Stimulated activated CD4-positive, alpha-beta T cell treated with anti-CD3 and anti-CD28 coated beads, Interleukin-12 subunit alpha, Interleukin-12 subunit beta, amount 100 ng/mL, for 24 hours (primary cell): ENCODE measurements at places on chromosomes 12 and 14.
A peak's percentile ranks its signal among the peaks of the same experiment; 100 is the strongest.

GRCh38 chr12:105820429-105821125 is 318.2 kb downstream of the NUAK1 start:
- DNase-seq = no peak

GRCh38 chr12:53025250-53025649 is 19.0 kb downstream of the EIF4B start:
- no peak for DNase-seq

DNA sequence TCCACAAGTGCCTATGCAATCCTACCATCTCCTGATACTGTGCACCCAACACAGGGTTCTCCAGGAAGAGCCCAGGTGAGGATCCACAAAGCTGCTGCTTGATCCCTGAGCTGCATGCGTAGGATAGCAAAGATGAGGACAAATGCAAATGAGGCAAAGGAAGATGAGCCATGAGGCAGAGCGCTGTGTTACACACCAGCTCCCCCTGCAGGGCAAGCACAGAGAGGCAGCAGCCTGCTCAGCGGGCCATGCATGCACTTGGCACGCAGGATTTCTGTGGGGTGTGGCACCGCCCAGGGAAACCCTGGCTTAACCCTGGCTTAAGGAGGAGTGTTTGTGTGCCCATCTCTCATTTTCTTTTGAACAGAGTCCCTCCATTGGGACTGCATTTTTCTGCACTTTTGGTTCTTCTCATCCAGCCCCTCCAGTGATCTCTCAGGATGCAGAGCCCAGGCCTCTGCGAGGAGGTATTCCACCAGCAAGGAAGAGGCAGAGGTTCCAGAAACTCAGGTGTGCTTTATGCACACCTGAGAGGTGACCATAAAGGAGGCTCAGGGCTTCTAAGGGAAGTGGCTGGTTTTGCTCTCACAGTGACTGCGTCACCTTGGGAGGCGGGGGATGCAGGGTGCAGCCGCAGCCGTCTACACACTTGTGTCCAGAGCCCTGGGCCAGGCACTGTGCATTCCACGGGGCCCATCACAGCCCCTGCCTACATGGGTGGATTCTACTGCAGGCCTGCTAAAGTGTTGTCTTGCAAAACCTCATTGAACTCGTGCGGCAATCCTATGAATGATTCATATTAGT is 973.3 kb upstream of the TMEM132C start:
- DNase-seq = peak; percentile 3

DNA sequence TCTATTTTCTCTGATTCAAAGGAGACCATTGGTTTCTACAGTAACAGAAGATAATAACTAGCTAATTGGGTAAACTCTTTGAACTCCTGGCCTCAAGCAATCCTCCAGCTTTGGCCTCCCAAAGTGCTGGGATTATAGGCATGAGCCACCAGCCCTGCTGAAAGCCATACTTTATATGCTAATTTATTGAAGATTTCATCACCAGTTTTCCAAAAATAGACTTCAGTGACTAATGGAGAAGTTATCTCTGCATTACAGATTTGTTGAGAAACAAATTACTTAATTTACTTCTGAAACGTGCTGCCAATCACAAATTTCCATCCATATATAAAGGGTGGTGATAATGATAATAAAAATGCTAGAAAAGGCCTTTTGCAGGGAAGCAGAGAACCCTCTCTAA is 1758.1 kb upstream of the SEL1L start:
- DNase-seq = no peak

- no peak for DNase-seq
Observed at GRCh38 chr12:24911271-24911791, 37.6 kb downstream of the BCAT1 start.

GRCh38 chr12:9329019-9329418 is 120.8 kb upstream of the PZP start:
- no peak for DNase-seq

- no peak for DNase-seq
Observed at GRCh38 chr14:93056840-93057585, 58.7 kb downstream of the ITPK1 start.

DNA sequence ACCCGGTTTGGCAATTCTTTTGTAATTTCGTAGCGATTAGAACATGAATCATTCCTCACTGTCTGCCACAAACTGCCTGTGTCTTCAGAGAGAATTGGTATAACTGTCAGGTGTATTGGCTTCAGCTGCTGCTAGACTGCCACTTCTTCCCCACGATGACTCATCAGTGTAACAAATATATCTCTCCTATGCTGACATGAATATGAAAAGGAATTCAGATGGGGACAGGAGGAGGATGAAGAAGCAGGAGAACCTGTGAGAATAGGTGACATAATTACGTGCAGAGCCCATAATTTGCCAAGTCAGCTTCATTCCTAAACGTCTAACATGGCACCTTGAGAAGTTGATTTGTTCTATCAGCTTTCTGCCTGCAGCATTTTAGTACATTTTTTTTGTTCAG is 64.9 kb downstream of the FRMD6 start:
- no peak for DNase-seq

GRCh38 chr14:67665868-67666267 is 8.6 kb downstream of the VTI1B start:
- DNase-seq = no peak

DNA sequence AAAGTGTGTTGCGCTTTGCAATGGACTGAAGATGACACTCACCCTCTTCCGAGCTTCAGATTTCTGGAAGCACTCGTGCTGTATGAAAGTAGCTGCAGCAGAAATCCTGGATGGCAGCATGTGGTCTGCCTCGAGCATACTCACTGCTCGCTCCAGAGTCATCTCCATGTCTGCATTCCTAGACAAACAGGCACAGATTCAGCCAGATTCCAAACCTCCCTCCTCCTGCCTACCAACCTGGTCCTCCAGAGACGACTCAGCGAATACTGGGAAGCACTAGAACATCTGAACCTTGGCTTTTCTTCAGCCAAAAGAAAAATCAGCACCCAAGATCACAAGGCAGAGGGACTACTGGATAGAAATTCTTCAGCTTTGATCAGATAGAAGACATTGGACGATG is 27.7 kb downstream of the PKP2 start:
- no peak for DNase-seq

- DNase-seq = no peak
Observed at GRCh38 chr12:111067498-111067897, 147.1 kb upstream of the MYL2 start.

DNA sequence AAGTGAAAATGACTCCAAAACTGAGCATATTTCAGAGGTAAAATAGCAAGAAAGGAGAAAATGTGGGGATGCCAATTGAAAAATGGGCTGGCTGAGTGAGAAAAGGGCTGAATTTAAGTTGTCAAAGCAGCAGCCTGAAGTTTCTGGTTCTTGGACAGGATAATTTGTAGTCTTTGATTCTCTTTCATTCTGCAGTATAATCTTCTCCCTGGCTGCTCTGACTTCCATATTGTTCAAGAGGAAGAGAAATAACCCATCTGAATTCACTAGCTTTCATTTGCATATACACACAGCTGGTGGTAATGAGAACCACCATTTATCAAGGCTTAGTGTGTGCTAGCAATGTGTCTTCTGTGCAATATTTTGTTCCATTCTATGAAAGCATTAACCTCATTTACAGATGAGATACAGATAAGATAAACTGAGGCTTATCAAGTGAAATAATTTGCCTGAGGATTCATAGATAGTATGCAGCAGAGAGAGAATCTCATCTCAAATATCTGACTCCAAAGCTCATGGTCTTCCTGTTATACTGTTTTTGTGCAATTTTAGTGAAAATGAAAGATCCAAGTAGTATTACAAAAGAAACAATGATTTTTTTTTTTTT is 184.2 kb downstream of the TMTC2 start:
- no peak for DNase-seq

DNA sequence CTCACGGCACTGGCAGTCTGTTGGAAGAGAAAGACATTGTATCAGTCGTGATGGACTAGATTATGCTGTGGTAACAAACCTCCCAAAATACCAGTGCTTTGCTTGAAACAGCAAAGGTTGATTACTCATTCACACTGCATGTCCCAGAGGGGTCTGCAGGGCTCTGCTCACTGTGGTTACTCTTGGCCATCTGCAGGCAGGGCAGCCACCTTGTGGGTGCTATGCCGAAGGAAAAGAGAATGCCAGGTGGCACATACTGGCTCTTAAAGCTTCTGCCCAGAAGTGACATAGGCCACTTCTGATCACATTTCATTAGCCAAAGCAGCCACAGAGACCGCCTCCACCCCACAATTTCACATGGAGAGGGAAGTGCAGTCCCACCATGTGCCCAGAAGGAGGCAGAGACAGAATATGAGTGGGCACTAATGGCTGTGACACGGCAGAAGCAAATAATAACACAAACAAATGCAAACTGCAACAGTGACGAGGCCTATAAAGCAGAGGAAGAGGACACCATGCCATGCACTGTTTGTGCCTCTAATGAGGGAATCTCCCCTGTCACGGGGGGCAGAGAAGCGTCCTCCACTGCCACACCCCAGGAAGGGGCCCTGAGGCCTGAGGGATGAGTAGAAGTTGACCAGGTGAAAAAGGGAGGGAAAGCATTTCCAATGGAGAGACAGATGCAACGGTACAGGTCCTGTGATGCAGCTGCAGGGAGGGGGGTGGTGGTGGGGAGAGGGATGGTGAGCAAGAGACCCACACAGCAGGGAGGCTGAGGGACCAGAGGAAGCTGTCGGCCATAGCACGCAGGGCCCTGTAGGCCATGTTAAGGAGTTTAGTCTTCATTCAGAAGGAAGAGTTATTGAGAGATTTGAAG is 51.7 kb upstream of the KICS2 start:
- DNase-seq = no peak

DNA sequence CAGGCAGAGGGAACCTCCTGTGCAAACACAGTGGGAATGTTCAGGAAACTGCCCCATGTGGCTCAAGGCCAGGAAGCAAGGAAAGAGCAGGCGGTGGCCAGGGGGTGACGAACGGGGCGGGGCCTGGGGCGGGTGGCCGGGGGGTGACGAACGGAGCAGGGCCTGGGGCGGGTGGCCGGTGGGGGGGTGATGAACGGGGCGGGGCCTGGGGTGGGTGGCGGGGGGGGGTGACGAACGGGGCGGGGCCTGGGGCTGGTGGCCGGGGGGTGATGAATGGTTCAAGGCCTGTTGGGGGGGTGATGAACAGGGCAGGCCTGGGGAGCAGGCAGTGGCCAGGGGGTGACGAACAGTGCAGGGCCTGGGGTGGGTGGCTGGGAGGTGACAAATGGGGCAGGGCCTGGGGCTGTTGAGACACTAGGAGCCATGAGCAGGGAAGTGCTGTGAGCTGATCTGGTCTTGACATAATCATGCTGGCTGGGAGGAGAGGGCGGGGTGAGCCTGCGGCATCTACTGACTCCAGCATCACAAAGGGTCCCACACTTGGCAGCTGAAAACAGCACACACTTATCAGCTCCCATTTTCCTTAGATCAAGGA is 62.7 kb upstream of the FBRSL1 start:
- DNase-seq = no peak

DNA sequence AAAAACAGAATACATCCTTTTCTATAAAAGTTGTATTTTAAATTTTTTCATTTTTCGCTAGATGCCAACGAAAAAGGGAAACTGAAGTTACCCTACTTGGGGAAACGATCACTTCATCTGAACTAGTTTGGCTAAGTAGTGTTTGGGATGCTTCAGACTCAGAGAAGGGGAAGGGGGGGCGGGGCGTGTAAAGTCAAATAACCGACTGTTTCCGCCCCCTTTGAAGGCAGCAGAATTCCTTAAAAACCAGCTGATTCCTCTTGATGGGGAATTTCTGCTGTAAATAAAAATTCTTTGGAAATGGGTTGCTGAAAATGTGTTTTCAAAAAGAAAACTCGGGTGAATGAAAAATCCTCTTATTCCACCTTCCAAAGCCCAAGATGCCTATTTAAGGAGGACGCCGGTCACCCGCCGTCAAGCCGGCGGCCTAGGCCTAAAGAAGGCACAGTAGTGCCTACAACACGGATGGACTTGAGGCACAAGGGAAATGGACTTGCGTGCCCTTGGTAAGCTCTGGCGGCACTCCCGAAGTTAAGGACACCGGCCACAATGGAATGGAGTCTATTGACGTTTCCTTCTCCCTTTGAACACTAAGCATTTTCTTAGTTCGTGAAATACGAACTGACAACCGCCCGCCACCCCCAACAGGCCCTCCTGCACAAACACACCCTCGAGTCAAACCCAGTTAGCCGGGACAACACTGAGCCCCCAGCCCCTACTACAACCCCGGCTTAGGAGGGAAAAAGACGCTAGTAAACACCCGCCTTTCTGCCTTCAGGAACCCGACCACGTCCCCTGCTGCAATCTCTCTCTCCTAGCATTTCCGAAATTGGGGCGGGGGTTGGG is 1.9 kb downstream of the ATXN2 start:
- no peak for DNase-seq

DNA sequence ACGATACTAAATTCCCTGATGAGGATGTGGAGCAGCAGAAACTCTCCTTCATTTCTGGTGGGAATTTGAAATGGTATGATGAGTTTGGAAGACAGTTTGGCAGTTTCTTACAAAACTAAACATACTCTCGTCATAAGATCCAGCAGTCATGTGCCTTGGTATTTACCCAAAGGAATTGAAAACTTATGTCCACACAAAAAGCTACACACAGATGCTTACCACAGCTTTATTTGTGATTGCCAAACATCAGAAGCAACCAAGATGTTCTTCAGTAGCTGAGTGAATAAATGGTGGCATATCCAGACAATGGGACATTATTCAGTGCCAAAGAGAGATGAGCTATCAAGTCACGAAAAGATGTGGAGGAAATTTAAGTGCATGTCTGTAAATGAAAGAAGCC is 10.7 kb upstream of the APOLD1 start:
- no peak for DNase-seq

GRCh38 chr12:53333845-53334244 is 2.3 kb downstream of the SP7 start:
- DNase-seq = no peak

DNA sequence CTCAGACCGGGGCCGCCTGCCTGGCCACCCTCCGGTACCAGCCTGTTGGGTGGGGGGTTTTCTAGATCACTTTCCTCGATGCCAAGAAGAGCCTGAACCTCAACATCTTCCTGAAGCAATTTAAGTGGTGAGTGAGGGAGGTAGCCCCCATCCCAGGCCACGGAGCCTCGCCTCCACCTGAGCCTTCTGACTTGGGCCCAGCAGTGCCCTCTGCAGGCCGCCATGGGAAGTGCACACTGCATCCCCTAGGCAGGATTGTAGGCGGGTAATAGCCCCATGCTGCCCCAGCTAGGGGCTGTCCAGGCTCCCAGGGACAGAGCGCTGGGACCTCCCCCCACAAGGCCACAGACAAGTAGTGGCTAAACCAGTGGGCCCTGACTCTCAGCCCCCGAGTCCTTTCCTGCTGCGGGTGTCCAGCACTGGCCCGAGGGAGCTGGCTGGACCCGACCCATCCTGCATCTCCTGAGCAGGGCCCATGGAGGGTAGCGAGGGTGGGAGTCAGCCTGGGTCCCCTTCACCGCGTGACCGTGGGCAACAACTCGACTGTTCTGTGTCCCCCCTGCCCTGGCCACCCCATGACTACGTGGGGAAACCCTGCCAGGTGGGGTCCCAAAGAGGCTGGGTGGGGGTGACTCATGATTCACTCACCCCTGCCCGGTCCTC is 15.3 kb upstream of the ADSS1 start:
- DNase-seq = peak; percentile 41

- DNase-seq = no peak
Observed at GRCh38 chr12:109029411-109029810, 8.5 kb upstream of the SVOP start.
